Head of caudate nucleus (tissue), 42 donors: ENCODE measurements at places on chromosomes 5 and 9.

GRCh38 chr5:142000704-142001484 lies 11.9 kb downstream of the GNPDA1 start:
- no peak for DNase-seq

GRCh38 chr9:2155966-2156365 lies 140.8 kb downstream of the SMARCA2 start:
- DNase-seq: no peak

GRCh38 chr5:32600054-32600622 lies 14.8 kb downstream of the SUB1 start:
- DNase-seq: no peak

DNA sequence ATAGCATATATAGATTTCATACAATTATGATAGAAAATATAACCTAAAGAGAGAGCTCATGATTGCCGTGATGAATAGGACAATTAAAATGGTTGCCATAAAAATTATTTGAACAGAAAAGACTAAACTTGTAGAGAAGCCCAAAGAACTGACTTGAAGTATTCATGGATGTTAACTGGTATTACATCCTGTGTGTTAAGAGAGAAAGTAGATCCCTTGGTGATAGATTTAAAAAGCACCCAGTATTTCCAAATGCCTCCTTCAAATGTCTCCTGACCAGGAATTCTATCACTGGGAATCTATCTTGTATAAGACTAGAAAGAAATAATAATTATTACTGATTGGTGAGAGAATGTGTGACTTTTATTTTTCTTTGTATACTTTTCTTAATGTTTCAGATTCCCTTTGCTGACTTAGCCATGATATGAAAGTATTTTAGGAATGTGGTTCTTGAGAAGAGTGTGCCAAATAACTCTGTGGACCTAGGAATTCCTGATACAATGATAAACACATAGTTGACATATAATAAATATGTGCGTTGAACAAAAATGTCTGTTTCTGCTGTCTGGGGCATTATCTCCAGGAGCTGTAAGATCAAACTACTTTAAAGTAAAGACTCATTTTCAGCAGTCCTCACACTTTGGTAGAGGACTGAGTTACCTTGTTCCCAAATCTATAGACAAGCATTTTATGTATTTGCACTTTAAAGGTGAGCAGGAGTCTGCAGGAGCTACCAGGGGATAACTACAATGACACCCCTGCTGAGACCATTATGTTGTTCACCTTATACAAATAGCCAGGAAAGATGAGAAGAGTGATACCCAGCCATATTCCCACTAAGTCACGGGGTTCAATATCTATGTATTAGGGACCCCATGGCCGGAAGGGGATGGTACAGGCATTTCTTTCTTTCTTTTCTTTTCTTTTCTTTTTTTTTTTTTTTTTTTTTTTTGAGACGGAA lies 211.1 kb upstream of the TLE4 start:
- no peak for DNase-seq

DNA sequence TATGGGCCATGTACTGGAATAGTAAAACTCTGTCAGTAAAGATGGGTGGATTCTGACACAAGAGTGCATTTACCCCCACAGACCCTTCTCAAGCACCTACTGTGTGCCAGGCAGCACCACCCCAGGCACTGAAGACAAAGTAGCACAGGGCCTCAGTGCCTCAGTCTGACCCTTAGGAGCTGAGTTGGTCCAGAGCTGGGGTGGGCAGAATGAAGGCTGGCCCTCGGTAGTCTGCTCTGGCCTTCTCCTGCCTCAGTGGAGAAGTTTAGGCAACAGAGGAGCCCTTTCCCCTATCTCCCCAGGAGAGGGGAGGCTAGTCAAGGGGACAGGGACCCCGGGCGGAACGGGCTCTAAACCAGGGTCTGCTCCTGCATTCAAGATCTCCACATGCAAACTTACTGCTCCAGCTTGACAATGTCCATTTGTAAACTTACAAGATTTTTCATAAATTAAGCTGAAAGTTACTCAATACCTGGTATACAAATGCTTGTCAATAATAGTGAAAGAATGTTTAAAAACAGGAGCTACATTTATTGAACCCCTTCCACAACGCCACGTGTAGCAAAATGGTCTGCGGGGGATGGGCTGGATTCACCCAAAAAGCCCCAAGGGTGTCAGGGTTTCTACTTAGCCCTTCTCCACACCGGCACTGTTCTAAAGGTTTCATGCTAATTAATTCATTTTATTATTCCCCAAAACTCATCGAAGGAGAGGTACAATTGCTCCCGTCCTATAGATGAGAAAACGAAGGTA lies 1.5 kb downstream of the VDAC1 start:
- DNase-seq: no peak

DNA sequence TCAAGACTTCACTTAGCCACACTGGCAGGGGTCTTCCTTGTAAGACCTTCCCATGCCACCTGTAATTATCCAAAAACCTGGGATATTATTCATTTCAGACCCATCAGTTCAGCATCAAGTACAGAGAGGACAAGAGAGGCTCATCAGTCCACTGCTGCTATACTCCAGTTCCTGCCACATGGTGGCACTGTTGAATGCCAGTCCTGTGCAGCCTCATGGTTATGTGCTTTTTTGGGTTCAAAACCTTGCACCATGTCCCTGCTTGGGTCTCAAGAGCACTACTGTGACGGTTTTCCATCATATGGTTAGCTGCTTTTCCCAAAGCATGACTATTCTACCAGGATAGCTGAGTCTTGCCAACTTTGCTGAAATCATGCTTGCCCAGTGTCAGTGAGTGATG lies 8.5 kb downstream of the PTGS1 start:
- DNase-seq: no peak

GRCh38 chr5:142133330-142134206 lies 25.0 kb downstream of the NDFIP1 start:
- DNase-seq: no peak

DNA sequence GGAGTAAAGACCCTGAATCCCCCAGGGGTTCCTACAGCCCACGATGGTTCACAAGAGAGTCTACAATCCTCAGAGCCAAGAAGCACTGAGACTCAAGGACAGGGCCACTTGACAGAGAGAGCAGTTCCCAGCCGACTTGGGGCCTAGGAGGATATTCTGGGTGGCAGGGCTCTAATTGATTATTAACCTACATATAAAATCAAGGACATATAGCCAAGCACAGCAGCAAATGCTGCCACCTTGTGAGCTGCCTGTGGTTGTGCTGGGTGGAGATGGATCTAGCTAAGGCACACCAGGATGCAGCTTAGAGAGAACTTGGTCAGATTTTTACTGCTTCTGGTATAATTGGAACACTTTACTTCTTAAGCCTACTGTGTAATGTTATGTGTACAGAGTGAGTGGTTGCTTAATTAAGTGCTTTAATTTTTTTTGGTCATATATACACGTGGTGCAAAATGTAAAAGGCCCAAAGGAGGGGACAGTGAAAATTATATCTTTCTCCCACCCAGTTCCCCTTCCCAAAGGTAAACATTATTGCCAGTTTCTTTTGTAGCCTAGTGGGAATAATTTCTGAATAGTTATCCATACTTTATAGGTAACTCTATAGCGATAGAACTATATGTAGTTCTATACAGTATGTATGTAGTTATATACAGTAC lies 78.8 kb downstream of the F2RL2 start:
- peak; percentile 34 for DNase-seq

DNA sequence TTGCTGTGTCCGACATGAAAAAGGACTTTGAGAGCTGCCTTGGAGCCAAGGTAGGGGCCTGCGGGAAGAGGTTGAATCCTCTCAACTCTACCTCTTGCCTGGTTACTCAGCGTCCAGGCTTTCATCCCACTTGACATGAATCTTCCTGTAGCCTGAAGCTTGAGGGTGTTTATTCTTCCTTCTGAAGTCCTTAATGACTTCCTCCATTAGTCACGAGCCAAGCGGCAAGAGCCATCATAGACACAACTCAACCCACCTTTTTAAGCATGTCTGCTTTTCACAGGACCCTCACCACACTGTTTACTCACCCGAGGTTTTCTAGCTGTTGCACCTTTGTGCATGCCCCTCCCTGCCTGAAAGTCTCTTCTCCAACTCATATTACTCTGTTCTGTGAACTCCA lies 40.2 kb downstream of the ACO1 start:
- no peak for DNase-seq

DNA sequence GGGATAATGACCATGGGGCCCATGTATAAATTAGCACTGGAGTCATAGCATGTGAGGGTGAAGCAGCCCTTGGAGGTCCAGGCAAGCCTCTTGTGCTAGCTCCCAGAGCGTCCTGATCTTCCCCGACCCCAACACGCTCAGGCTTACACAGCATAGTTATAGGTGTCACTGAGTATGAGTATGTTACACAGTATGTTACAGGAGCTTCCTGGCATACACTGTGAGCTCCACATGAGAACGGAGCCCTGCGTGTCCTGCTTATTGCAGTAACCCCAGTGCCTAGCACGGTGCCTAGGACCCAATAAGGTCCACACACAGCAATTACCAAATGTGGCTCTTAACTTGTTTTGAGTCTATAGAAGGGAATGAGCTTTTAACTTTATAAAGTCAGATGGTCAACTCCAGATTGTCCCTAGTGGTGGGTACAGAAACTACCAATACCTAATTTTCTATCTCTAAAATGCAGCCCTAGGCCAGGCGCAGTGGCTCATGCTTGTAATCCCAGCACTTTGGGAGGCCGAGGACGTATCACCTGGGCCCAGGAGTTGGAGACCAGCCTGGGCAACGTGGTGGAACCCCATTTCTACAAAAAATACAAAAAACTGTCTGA lies 64.1 kb downstream of the PLAC8L1 start:
- DNase-seq: no peak

- DNase-seq: no peak
Observed at GRCh38 chr5:88756953-88757352, 126.0 kb downstream of the MEF2C start.

DNA sequence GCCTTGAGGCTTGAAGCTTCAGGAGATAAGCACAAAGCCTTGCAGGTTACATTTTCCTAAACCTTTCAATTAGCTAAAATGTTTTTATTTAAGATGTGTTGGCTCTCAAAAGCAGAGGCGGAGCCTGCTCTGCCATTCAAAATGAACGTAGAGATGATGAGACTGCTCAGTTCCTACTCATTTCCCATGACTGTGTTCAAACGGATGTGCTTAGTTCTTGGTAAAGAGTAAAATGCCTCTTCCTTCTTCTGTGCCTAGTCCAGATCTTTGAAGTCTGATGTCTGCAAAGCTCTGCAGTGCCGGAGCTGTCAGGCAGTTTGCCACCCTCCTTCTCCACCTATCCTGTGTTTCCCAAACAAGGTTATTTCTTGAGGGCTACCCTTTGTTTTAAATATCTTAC lies 46.3 kb upstream of the ADAMTSL1 start:
- DNase-seq: no peak

- DNase-seq: no peak
Observed at GRCh38 chr5:30387974-30388632, 805.4 kb upstream of the CDH6 start.

- peak; percentile 9 for DNase-seq
Observed at GRCh38 chr9:134863941-134864820, 16.4 kb upstream of the FCN2 start.

- no peak for DNase-seq
Observed at GRCh38 chr9:16921855-16922254, 51.4 kb upstream of the BNC2 start.

- DNase-seq: no peak
Observed at GRCh38 chr5:51398875-51399642, 15.8 kb downstream of the ISL1 start.

GRCh38 chr5:160260881-160261815 lies 31.8 kb downstream of the FABP6 start:
- DNase-seq: no peak

DNA sequence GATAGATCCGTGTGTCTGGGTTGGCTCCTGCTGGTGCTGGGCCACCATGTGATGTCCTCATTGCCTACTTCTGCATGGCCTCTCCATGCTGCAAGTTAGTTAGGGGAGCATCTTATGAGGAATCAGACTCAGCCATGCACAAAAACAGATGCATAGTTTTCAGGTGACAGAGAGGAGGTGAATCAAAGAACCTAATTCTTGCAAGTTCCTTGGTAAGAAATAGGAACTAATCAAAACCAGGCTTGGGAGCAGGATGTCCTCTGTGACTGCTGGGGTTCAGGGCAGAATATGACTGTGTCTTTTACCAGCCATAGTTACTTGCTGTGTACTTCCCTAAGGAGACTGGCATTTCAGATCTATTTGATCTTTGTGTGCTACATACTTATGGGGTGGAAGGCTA lies 61.6 kb downstream of the C9orf152 start:
- DNase-seq: no peak

- DNase-seq: no peak
Observed at GRCh38 chr5:132549576-132549975, 6.3 kb upstream of the IL5 start.

- no peak for DNase-seq
Observed at GRCh38 chr5:68960456-68960855, 133.4 kb upstream of the SLC30A5 start.

DNA sequence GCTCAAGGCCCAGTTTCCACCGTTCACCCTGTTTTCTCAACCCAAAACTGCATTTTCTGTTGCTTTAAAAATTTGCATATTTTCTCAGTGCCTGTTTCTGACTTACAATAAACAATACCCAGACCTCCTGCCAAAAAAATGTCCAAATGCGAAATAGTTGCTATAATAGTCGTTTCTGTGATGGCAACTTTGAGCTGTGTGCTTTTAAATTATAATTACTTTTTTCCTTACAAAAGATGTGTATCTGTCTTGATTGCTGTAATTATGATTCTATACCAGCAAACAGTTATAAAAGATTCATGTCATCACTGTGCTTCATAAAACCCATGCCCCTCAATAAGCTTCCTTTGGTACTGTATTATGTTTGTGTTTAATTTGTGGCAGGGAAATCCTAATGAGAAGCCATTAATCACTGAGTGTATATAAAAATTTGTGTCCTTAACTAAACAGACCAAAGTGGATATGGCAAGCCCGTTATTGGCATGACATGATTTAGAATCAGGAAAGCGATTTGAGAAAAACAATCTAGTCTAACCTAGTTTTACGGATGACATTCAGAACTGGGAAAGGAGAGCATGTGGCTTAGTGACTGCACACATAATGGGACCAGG lies 5.4 kb upstream of the SLC1A3 start:
- DNase-seq: no peak
